GM12891 (cell line): ENCODE measurements at places on chromosomes 5 and 9.

DNA sequence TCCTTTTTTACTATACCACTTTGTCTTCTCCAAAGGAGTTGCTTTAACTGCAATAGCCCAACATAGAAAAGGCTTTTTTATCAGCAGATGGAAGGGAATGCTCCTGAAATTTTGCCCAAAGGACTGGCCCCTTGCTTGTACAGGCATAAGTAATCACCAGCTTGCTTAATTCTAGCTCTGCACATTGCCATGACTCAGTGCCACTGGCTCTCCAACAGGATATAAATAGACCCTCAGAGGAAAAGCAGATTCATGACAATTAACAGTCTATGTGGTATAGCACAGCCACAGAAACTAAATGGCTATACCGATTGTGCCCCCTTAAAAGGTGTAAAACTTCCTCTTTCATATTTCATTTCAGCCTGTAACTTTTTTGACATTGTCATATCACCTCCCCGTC is 227.0 kb downstream of the ZNF608 start:
- no peak for DNase-seq

GRCh38 chr5:135438636-135439221 is 8.4 kb downstream of the DCANP1 start:
- DNase-seq = no peak

GRCh38 chr5:132673939-132674630 is at the start of gene IL4:
TSS of gene IL4 (plus strand) at chr5:132673989. CDS start at chr5:132674051, 62 bp downstream.
- no peak for DNase-seq

GRCh38 chr5:167964529-167964928 is 326.9 kb upstream of the WWC1 start:
- no peak for DNase-seq

DNA sequence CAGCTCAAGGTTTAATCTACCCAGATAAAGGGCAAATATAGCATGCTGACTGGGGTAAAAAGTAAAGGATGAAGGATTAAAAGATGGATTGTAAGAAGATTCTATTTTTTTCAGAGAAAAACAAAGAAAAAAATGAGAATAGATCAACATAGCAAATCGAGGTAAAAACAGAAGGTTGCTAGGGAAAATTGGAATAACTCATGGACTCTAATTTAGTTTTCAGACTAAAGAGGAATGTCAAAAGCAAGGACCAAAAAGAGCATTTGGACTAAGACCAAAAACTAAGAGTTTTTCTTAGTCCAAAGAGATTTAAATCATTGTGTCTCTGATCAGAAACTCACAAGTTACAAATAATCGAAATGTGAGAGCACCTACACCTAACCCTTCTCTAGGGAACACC is 250.7 kb upstream of the PTPRD start:
- no peak for DNase-seq

GRCh38 chr5:108919591-108920326 is 172.1 kb downstream of the FER start:
- no peak for DNase-seq

- no peak for DNase-seq
These were observed 607.6 kb downstream of the EBF1 start for GRCh38 chr5:158492136-158492535.

GRCh38 chr5:54453046-54453445 is 2.5 kb upstream of the HSPB3 start:
- no peak for DNase-seq

DNA sequence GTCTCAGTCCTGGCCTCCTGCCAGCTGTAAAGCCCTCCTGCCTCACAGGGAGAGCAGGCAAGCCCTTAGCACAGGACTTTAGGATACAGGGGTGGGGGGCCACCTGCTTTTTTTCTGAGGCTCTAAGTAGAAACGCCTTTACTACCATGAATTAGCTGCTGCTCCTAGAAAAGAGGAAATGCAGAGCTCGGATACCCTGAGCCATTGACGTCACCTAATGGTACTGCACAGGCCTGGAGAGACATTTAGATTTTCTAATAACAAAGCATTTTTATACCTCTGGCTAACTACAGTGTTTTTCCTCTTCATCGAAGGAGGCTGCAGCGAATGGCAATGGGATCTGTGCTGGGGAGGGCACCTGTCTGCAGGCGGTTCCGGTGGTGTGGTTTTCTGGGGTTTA is 137.0 kb downstream of the WDR41 start:
- no peak for DNase-seq

- no peak for DNase-seq
These were observed 21.9 kb downstream of the USP20 start for GRCh38 chr9:129857207-129857606.

DNA sequence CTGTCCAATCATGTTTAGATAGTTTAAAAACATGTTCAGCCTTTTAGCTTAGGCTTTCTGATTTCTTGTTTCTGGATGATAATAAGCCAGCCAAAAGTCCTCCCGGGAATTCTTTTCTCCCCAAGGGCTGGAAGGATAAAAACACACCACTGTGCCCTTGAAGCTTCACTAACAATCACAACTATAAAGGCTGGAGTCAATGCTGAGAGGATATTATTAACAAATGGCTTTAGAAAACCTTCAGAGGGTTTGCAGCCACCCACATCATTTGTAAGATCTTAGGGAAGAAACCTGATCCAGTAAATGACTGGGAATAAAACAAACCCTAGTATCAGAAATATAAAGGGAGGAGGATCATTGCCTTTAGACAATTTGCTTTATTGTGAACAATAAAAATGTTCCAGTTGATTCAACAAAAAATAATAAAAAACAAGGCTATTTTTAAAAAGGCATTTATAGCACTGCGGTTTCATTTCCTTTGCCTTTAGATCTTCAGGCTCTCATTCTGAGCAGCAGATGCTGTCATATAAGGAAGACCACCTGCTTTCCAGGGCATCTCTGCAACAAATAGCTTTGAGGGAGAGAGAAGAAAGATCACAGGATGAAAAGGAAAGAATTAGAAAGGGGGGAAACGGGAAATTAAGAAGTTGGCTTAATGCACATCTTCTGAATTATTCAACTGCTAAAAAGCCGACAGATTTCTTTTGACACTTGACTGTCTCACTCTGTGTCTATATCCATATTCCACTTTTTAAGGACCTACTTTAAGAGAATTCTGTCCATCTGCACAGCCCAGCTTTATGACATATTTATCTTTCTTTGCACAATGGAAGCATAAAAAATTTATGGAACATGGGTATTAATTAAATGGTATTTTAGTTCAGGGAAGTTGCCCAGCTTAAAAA is 277.2 kb upstream of the SLC24A2 start:
- DNase-seq = no peak

DNA sequence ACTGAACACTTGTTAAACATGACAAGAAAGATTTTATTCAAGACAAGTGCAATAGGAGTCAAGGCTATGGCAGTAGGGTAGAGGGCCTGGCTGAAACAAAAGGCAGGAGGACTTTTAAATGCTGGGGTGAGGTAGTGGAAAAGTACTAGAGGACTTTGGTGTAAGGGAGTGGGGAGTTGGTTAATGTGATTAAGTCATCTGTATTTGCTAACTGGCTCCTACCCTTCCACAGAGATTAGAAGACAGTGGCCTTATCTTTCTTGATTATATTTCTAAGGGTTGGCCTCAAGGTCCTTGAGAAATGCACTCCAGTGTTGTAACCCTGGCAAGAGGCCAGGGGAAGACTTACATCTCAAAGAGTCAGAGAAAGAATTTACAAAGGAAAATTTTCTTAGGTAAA is 160.2 kb upstream of the FTMT start:
- DNase-seq = no peak

DNA sequence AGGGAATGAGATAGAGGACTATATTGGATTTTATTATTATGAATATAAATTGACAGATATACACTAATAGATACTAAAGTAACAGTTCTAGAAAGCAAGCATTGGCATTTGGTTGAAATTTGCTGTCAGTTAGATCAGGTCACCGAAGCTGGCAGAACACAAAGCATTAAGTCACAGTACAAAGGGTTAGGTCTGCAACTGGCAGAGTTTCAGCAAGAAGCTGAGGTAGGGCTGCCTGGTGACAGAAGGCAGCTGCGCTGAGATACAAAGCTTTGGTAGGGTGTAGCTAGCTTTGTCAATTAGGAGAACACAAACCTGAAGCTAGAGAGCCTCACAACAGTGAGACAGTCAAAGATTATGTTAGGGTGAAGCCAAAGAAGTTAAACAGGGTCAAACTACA is 6.3 kb upstream of the CSNK1G3 start:
- DNase-seq = no peak

DNA sequence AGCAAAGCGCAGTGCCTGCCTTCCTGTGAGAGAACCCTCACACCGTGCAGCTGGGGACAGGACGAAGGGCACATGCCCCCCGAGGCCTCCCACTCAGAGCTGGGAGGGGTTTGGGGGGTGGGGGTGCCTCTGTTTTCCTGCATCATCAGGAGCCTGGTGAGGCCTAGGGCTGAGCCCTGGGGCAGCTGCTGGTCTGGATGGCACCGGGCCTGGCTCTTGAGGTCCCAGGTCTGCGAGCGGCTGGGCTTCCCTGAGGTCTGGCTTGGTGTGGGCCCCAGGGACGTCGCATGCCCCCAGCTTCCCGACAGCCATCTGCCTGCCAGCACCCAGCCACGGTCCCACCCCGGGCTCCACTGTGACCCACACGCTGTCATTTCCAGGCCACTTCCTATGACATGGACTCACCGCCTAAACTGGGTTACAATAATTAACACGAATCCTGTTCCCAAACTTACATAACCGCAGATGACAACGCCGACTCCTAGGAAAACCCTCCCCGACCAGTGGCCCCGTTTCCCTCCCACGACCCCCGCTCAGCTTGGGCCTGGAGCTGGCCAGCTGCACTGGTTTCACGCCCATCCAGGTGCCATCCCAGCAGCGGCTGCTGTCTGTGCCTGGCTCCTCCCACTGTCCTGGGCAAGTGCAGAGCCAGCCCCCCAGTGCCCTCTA is 8.7 kb downstream of the NACC2 start:
- DNase-seq = no peak

DNA sequence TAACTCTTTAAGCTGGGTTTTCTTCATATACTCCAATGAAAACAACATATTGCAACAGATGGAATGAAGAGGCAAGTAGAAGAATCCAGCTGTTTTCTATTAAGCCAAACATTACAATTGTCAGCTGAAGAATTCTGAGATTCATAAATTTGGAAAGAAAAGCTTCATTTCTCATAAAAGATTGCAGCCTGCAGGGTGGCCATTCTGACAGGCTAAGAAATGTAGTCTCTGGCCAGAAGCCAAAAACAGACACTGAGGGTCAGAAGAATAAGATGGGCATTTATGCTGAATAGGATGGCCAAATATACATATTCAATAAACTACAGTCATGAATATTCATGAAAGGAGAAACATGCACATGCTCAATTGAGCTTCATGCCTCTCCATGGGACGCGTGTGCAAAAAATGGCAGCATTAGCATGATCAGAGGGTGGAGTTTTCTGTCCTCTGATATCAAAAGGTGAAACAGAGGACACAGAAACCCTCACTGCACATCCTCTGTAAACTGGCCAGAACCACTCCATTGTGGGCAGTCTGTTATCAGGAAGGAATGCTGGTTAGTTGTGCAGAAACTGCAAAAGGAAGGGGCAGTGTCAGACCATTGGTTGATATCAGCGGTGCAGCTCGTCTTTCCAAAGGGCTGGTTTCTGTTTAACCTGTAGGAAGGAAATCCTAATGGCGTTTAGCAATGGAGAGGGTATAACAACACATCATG is 50.2 kb downstream of the FXN start:
- no peak for DNase-seq

- DNase-seq = no peak
These were observed 11.5 kb downstream of the TMEM171 start for GRCh38 chr5:73131711-73132425.

- no peak for DNase-seq
These were observed 844.4 kb upstream of the CDH18 start for GRCh38 chr5:20832204-20833080.

DNA sequence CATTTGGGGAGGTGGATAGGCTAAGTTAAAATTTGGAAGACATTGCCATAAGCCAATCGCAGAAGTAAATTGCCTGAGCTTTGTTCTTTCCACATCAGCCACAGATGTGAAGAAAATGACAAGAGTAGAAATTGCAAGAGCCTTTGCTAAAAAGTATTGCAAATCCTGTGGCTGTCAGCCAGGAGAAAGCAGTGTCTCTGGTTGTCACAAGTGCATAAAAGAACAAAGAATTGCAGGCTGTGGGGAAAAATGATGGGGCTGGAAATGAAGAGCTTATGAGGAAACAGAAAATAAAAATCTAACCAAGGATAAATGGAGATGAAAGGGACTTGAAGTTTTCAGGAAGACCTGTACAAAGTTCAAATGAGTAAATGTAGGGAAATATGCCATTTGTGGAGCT is 344.8 kb downstream of the CSNK1G3 start:
- DNase-seq = no peak

- no peak for DNase-seq
These were observed 11.7 kb downstream of the MLLT3 start for GRCh38 chr9:20610591-20610990.

- DNase-seq = no peak
These were observed 77.6 kb downstream of the SIL1 start for GRCh38 chr5:139120521-139120920.

GRCh38 chr5:122715095-122715494 is 59.8 kb upstream of the SNX2 start:
- DNase-seq = no peak

- DNase-seq = no peak
These were observed 67.0 kb upstream of the DPYSL3 start for GRCh38 chr5:147576646-147577535.

DNA sequence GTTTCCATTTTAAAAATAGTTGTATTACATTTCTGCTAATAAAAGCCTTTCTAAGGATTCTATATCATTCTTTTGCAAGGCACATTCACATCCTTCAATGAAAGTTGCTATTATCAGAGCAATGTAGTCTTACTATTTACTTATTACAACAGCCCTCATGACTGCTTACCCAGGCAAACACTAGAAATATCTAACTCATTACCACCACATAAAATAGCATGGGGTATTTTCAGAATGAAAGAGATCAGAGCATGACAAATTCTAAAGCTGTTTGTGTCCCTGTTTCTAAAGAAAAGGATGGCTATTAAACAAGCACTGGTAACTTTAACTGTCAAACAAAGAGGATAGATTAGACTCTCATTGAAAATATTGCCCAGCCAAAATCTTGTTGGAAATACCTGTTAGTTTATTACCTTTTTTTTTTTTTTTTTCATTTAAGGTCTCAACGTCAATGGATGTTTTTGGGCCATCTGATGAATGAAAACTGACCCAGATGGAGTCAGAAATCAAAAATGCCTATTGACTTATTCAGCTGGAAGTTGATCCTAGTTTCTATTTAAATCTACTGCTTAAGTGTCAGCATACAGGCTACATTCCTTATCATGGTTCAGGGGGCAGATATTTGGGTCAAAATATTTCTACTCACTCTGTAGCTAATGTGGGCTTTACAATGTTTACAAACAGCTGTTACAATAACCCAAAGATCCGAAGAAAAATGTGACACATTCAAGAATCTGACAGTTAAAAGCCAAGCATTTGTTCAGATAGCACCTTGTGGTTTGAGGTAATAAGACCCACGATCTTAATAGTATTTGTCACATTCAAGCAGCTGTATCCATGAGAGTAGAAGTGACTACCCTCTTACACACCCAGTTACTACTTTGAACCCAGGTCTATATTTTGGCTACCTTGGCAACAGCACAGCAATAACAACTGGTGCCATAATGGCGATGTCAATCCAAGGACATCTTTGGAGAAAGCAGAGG is 554.8 kb upstream of the MEF2C start:
- no peak for DNase-seq
